ENCODE measurements at places on chromosomes 3 and 15.

DNA sequence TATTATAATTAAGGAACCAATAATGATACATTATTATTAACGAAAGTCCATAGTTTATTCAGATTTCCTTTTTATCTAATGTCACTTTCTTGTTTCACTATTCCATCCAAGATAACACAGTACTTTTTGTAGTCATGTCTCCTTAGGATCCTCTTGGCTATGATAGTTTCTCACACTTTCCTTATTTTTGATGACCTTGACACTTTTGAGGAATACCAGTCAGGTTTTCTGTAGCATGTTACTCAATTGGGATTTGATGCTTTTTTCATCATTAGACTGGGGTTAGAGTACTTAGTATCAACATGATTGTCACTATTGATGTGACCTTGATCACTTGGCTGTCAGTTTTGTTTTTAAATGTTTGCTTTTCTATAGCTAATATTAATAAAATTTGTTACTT lies 33.0 kb upstream of the MGA start:
- DNase-seq: no peak

DNA sequence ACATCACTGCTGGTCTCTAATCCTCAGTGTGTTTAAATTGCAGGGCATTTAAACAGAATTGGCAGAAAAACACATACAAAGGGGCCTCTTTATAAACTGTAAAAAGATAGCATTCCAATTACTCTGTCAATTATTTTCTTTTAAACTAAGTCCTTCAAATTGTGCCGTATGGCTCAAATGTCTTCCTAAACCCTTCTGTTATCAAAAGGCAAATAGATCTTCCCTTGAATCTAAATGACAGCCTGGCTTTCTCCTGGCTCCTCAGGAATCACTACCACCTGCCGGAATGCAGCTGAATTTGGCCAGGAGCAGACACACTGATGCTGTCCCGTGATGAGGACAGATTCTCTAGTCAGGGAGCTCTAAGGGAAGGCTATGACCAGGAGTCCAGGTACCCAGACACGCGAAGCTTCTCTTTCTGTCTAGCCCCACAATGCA lies 85.6 kb downstream of the IGF2BP2 start:
- no peak for DNase-seq

- DNase-seq: no peak
These were observed 54.0 kb downstream of the ARMC8 start for GRCh38 chr3:138241061-138241460.

GRCh38 chr3:129308636-129309035 lies 30.0 kb downstream of the HMCES start:
- DNase-seq: no peak

GRCh38 chr3:13106308-13107001 lies 33.2 kb upstream of the IQSEC1 start:
- peak; percentile 54 for DNase-seq

- DNase-seq: peak; percentile 86
These were observed 86.5 kb downstream of the MB21D2 start for GRCh38 chr3:192831111-192831644.

GRCh38 chr15:39690881-39691634 lies 91.6 kb downstream of the FSIP1 start:
- no peak for DNase-seq

- DNase-seq: no peak
These were observed 180.2 kb downstream of the VPS13C start for GRCh38 chr15:61880084-61880483.

- DNase-seq: peak; percentile 68
These were observed 121.0 kb downstream of the TFDP2 start for GRCh38 chr3:142028243-142028777.

DNA sequence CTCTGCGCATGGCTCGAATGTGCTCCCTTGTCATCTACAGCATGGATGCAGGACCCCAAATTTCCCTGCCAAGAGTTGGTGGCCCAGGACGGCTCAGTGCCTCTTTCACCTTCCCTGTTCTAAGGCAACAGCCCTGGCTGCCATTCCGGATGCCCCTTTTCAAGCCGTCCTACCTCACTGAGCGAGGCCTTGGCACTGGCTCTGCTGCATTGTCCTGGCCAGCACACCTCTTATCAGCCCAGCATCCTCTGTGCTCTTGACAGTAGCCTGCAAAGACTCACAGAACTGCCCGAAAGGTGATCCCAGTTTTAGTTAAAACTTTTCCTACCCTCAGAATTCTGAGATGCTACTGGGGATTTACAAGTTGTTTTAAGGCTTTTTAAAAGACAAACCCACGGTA lies 122.0 kb downstream of the MECOM start:
- no peak for DNase-seq

GRCh38 chr3:32502118-32502945 lies at the start of gene CMTM6:
TSS of gene CMTM6 (minus strand) at chr3:32502852. CDS start at chr3:32502745, 107 bp downstream.
- DNase-seq: peak; percentile 75

GRCh38 chr15:92324101-92324963 lies 69.3 kb upstream of the ST8SIA2 start:
- no peak for DNase-seq

DNA sequence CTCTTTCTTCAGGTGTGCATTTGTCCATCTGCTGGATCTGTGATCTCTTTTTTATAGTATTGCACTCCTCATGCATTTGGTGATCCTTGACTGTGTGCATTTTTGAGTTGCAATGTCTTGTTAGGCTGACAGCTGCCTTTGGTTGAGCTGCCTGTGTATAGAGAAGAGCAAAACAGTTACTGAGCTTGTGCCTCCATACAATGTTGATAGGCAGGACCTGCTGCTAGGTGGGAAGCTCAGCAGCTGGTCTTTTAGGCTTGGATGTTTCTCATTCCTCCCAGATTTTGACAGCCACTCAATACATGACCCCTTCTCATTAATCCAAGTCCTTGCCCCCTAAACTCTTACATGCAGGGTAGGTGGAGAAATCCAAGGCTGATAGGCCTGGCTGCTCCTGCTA lies 74.8 kb upstream of the PIAS1 start:
- DNase-seq: no peak

DNA sequence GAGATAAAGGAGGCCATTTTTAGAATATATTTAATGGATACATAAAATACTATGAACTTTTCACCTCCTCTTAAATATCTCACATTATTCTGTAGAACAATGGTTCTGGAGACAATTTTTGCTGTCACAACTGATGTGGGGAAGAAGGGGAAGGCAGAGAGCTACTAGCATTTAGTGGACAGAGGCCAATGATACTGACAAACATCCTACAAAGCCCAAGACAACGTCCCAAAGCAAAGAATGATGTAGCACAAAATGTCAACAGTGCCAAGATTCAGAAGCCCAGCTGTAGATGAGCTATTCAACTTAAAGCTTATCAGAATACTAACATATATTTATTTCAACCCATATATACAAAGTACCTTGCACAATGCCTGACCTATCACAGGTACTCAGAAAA lies 1069.4 kb downstream of the ROBO1 start:
- DNase-seq: no peak

- DNase-seq: no peak
These were observed 5.5 kb upstream of the TSPAN3 start for GRCh38 chr15:77076323-77076915.

DNA sequence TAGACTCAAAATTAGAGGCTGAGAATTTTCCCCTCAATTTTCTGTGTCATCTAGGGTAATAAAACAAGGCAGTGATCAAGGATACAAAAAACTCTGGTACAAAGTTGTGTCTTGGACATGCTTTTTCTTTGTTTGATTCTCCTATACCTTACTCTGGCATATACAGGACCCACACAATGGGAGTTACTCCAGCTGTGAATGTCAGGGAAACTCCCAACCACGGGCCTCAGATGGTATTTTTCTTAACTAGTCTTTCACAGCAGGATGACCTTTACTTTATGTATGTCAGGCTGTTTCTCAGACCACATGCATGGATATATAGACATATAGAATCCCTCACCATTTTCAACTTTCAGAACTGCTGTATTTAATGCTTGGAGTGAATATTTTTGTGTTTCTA lies 41.3 kb downstream of the FEZF2 start:
- no peak for DNase-seq

DNA sequence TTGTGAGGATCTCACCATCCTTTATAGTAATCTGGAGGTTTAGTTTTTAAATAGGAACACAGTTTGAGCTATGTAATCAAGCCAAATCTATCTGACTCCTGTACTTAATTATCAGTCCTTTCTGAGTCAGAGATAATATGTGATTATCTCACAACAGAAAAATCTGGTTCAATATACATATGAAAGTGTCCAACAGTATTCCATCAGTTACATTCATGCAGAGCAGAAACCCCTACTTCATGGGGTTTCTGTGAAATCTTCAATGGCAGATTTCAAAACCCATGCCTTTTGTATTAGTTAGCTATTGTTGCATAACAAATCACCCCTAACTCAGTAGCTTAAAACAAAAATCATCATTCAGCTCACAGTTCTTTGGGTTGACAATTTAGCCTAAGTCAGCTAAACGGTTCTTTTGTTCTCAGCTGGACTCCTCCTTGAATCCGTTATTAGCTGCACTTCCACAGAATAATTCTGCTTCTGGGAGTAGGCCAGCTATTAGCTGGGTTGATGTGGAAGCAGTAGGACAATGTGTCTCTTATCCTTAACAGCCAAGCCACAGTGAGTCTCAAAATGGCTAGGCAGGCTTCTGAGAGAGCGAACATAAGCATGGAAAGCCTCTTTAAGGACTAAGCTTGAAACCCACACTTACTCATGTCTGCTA lies 42.9 kb upstream of the ARPP21 start:
- DNase-seq: no peak

- DNase-seq: no peak
These were observed 159.4 kb downstream of the NEK10 start for GRCh38 chr3:27209617-27210264.

- DNase-seq: peak; percentile 25
These were observed 18.7 kb downstream of the ISG20 start for GRCh38 chr15:88657326-88658069.

GRCh38 chr3:129233538-129233937 lies 15.9 kb upstream of the COPG1 start:
- DNase-seq: no peak

DNA sequence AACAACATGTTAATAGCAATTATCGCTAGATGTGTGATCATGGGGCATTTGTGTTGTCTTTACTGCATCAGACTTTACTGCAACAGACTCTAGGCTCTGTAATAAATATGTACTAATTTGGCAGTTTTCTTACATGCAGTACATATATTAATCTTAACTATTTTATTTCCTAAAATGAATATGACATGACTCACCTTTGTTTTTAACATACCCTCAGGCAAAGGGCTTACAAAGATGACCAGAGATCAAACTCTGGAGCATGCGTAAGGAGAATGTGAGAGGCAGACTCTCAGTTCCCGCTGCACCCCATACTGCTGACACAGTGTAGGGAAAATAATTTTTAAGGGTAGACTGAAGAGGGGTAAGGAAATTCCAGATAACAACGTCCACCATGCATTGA lies 7.2 kb upstream of the FAM174B start:
- DNase-seq: no peak

DNA sequence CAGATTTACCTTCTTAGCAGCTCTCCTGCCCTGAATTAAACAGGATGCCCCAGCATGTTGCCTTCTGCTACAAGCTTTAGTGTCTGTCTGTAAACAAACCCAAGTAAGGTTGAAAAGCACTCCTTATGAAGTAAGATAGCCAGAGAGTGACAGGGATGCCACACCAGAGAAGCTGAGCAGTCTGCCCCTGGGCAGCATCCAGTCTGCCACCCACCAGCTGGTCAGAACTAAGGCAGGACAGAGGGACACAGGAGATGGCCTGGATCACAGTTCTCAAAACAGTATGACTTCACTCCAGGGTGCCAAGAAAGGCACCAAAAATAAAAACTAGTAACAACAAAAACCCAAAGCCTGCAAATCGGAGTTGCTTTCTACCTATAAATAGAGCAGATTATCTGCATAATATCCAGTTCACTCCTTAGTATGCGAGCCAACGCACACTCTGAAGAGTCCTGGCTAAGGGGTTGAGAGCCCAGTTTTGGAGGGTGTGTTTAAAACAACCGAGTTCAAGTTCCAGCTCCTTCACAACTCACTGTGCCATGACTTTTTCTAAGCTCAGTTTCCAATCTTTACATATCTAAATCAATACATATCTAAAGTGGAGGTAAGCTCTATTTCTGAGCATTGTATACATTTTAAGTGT lies 198.9 kb downstream of the KCNMB2 start:
- DNase-seq: no peak

DNA sequence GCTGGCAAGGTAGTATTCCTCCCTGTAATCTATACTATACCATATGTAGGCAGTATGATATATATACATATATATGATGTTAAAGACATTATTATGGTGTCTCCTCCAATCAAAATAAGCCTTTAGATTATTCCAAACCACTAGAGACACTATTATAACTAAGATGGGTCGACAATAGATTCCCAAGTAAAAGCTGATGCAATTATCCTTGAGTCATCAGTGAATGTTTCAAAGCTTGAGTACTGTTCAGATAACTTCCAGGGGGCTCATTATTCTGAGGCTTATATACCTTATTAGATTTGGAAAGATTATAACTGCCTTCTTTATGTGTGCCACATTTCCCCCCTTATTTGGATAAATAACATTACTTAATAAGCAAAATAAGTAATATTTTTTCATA lies 11.9 kb upstream of the C3orf38 start:
- DNase-seq: no peak

- DNase-seq: no peak
These were observed 594 bp upstream of the ICE2 start for GRCh38 chr15:60479361-60480110.

- no peak for DNase-seq
These were observed 79.0 kb downstream of the ASB7 start for GRCh38 chr15:100681335-100681746.

GRCh38 chr3:32436816-32437189 lies 45.1 kb downstream of the CMTM7 start:
- no peak for DNase-seq

DNA sequence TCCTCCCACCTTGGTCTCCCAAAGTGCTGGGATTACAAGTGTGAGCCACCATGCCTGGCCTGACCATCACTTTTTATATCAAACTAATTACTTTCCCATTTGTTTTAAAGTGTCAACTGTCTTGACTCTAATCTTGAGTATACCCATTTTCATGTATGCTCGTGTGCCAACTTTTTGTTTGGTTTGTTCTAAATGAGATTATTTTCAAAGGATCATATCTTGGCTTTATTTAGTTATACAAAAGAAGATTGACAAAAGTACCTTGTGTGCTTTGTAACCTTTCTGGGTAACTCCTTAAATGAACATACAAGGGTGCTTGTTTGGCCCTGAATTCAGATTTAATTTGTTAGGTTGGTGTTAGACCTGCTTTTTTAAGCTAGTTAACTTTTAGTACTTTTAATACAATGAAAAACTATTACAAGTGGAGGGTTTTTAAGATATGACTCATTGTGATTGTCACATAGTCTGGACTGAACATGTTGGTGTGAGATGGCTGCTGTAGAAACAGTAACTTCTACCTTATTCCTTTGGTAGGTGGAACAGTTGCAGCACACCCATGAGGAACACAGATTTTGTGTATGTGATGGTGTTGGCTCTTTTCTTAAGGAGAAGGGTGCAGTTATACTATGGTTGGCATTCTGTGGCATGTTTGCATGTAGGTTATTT lies 10.7 kb downstream of the KIF23 start:
- no peak for DNase-seq

DNA sequence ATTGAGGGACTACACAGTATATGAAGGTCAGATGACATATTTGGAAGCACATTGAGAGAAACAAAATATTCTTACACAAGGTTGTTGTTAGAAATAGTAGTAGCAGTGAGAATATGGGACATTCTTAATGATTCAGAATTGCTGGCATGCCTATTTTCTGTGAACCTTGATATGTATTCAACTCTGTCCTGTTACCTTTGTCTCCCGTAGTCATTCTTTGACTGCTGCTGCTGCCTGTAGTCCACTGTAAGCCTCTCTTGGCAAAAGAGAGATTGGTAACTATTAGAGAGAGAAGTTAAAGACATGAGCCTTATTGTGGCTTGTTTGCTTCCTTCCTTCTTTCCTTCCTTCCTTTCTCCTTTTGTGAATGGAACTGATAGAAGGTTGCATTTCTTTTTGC lies 64.5 kb downstream of the TCF12 start:
- DNase-seq: no peak

Data from Daoy (cell line).